ENCODE measurements at places on chromosomes 16 and 17. TPM values are rescaled to one million over a fixed set of nuclear protein-coding genes. Genes with fewer than 3 reads are reported as not detected.

KIF19 gene
- total RNA-seq: not detected

ITGB4 gene
- total RNA-seq: 3.9 TPM

YWHAE gene
- total RNA-seq: 646 TPM

ITGA2B gene
- total RNA-seq: 0.63 TPM
